Activated CD4-positive, alpha-beta T cell treated with anti-CD3 and anti-CD28 coated beads, Interleukin-2, amount 10 ng/mL, durations not matched to agents 7 days and 5 days (primary cell): ENCODE measurements at places on chromosomes 1 and 21.

DNA sequence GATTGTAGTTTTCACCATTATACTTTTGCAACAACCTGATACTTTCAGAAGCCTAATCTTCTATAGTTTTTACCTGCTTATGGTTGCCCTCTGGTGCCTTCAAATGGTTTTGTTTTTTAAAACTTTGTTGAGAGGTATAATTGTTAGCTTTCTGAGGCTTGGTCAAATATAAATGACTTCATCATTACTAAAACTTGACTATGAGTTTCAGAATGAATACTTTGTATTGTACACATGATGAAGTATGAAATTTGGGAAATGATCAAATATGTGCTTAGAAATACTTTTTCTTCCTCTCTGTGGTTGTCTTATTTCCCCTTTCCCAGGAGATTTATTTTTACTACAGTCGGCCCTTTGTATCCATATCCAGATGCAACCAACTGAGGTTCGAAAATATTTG is 151.8 kb upstream of the B3GALT2 start:
- no peak for DNase-seq

GRCh38 chr1:167784876-167785550 is 63.2 kb downstream of the MPZL1 start:
- DNase-seq, result no peak

DNA sequence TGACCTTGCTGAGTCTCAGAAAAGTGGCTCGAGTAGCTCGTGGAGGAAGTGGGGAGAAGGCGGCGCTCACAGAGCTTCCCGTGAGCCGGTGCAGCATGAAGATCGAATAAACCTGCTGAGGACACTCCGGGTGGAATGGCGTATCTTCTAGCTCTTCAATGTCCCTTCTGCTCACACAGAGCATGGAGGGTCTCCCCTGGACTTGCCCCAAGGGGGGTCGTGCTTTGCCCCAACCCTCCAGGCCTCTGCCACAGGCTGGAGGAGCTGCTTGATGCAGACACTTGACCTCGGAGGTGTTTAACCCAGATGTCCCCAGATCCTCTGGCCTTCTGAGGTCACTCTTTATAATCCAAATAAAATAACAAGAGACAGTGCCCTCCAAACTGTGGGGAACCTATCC is 2.2 kb upstream of the KRTAP10-12 start:
- peak; percentile 3 for DNase-seq

GRCh38 chr21:45126204-45126626 is 51.8 kb downstream of the ADARB1 start:
- no peak for DNase-seq

DNA sequence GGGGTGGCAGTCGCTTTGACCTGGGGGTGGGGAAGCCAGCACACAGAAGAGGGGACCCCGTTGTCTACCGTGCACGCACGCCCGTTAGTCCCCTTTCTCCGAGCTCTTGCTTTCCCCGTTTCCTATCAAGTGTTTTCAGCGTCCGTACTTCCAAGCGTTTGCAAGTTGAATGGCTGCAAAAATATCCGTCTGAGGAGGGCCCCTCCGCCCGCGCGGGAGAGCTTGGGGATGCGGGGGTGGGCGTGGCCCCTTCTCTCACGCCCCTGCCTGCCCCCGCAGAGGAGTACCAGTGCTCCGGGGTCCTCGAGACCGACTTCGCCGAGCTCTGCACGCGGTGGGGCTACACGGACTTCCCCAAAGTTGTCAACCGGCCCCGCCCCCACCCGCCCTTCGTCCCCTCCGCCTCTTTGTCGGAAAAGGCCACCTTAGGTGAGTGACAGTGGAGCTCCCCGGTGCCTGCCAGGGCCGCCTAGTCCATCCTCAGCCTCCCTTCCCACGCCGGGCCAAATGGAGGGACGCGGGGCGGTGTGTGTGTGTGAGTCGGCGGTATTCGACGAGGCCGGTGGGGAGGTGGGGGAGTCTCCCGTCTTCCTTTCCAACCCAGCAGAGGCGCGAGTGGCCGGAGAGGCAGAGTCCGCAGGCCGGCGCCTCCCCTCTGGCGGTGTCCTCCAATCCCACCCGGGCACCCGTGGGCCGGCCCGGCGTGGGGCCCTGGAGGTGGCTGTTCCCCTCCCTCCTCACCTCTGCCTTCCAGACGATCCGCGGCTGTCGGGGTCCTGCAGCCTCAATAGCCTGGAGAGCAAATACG is 3.4 kb downstream of the LRRC71 start:
- no peak for DNase-seq

- DNase-seq, result no peak
Observed at GRCh38 chr1:175704621-175705020, 38.8 kb downstream of the TNR start.

GRCh38 chr1:84642774-84643173 is 47.5 kb downstream of the SSX2IP start:
- no peak for DNase-seq

- DNase-seq, result no peak
Observed at GRCh38 chr1:29521811-29522580, 285.7 kb downstream of the PTPRU start.
